ENCODE measurements at places on chromosomes 11 and 22.

DNA sequence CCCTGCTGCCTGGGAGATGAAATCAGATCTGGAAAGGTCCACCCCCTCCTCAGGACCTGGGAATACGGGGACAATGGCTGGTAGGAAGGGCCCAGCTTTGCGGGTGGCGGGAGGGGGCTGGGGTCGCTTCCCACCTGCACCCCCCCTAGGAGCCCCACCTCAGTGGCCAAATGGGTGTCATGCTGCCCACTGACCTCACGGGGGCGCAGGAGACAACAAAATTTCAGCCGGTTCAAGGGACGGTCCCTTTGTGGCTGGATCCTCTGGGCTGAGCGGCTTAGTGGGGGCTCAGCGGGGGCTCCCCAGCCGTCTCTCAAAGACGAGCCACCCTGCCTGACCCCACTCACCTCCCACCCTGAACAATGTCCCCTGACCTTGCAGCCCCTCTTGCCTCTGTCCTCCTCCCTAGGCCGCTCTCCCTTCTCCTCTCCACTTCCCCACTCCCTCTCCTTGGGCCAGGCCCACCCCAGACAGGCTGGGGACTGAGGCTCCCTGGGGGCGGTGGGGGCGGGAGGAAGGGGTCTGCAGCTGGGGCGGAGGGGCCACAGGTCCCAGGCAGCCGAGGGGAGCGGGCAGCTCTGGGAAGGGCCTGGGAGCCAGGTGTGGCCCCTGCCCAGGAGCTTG lies 39.3 kb upstream of the H19 start:
- DNase-seq, result no peak

GRCh38 chr22:28736301-28737155 lies 5.1 kb downstream of the CHEK2 start:
- no peak for DNase-seq

DNA sequence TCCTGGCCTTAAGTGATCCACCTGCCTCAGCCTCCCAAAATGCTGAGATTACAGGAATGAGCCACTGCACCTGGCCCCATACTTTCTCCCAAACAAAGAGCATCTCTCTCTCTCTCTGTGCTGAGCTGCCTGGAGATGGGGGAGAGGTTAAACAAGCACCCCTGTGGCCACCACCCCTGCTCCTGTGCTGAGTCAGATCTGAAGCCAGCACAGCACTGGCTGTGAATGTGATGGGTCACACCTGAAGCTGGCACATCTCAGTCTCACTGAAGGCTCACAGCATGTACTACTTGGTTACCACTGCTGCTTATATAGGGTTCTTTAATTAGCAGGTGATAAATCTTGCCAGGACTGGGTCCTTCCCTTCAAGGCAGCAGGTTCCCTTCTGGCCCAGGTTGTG lies 10.8 kb upstream of the WEE1 start:
- DNase-seq, result no peak

DNA sequence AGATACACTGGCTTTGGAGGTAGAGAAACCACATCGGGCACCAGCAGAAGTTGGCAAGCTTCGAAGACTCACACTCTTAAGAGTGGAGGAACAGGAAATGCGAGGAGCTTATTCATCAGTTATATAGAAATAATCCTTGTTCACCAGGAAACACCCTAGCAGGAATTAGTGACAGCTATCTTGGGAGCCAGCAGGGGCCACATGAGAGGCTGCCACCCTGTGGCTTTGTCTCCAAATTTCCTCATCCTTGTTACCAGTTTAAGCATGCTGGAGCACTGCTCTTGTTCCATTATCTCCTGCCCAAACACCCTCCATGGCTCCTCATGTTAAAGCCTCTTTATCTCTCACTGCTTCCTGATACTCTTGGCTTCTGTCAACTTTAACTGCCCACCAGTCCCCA lies 131.0 kb downstream of the PLEKHA7 start:
- DNase-seq, result no peak

GRCh38 chr11:58330861-58331260 lies 28.0 kb downstream of the OR5B17 start:
- DNase-seq, result no peak

GRCh38 chr11:119673759-119674336 lies 55.2 kb downstream of the NECTIN1 start:
- DNase-seq, result no peak

DNA sequence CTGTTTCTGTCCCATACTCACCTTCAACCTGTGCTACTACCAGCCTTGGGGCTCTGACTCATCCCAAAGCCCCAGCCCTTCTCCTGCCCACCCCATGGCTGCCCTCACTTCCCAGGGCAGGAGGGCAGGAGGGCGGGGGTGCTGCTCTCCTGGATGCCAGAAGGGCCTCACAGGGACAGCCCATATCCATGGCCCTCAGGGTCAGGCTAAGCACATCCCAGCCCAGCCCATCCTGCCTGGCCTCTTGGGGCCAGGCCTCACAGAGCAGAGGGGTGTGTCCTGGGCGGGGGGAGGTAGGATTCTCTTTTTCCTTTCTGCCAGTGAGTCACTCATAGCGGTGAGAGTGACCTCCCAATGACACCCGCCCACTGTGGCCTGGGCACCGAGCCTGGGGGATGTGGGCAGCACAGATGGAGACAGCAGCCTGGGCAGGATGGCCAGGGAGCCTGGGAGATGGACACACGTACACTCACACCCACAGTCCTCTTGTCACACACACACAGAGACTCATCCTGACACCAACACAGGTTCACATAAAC lies 2.4 kb downstream of the LTBP3 start:
- no peak for DNase-seq

DNA sequence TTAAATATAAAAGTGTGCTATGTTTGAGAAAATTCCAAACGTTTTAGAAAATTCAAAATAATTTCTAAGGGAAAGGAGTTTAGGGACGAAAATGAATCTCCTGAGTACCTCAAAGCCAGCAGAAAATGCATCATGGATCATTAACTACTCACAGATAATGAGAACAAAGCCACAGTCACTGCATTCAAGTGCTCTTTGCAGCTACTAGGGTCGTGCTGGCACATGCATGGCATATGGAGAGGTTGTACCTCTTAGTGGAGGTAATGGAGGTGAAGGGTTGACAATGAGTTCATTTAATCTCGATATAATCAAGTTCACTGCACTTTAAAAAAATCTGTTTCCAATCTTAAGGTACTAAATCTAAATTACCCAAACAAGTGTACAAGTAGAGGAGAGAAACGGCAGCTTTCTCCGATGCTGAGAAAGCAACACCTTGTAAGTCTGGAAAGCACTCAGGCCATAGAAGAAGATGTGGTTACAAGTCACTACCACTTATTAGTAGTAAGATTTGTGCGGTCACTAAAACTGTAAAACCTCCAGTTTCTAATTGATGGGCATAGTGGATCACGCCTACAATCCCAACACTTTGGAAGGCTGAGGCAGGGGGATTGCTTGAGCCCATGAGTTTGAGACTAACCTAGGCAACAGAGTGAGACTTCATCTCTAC lies 261.1 kb upstream of the ANO3 start:
- no peak for DNase-seq

DNA sequence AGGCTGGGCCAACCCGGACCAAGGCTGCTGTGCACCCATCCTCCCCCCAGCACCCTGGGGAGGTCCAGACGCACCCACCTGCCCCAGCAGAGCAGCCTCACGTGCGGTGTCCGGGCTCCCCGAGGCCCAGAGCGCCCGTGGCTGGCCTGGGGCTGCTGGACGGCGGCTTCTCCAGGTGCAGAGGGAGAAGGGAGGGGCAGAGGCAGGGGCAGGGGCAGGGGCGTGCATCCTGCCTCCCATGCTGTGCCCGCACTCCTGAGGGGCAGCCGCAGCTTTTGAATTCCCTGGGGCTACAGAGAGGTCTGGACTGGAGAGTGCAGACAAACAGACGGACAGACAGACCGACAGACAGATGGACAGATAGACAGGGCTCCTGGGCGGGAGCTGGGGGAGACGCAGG lies 83.6 kb upstream of the PRR5 start:
- no peak for DNase-seq

GRCh38 chr11:134482865-134483264 lies 70.8 kb upstream of the B3GAT1 start:
- no peak for DNase-seq

DNA sequence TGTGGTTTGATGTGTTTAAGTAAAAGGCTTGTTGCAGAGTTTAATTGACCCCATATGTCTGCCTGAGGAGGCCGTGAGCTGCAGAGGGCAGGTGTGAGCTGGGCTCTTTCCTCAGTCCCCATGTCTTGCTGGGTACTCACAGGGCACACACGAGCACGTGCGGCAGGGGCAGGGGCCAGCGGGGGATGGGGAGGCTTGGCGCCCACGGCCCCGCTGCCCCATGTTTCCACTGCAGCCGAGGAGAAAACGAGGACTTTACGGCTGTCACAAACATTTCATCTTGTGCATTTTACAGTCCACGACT lies 24.7 kb upstream of the CCDC188 start:
- DNase-seq, result no peak

DNA sequence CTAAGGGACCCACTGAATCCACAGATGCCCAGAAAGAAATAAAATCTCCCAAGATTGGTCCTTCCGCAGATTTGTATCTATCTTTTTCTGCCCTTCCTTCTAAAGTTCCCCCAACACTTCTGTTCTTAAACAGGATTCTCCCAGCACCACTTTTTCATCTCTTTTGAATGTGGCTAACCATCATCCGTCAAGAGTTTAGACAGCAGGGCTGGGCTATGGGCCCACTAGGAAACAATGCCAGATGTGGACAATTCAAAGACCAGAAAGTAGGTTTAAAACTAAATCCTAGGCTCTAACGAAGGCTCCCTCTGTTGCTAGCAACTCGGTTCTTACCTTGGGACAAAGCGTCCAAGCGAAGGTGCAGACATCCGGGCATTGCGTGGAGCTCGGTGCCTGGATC lies 100.0 kb downstream of the AMBRA1 start:
- DNase-seq, result no peak

- DNase-seq, result no peak
Measured at GRCh38 chr22:31876156-31876920, 68.0 kb upstream of the YWHAH start.

DNA sequence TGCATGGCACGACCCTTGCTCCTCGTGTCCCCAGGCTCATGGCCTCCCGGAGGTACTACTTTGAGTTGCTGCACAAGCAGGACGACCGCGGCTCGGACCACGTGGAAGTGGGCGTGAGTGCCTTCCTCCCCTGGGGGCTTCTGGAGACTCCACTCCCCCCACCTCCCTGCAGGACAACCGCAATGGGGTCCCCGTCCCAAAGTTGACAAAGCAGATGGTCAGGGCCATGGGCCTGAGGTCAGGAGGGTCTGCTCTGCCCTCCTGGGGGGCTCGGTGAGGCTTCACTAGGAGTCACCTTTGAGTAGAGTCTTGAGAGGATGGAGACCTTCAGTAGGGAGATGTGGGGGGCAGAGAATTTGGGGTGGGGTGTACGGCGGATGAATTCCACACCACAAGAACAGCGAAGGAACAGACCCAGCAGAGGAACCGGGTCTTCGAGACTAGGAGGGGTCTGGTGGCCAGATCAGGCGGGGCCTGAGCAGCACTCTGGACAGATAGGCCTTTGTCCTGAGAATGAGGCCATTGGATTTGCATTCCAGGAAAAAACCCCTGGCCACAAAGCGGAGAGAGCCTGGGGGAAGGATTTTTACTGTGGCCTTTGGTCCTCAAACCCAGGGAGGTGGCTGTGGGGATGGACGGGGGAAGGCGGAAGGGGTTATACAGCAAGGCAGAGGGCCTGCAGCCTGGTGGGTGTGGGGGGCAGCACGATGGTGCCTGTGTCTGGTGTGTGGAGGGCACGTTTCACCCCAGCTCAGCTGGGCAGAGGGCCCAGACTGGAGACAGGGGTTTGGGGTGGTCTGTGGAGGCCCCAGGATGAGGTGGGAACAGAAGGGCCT lies 4.6 kb downstream of the B4GALNT4 start:
- DNase-seq, result no peak

- no peak for DNase-seq
Measured at GRCh38 chr11:128181984-128182383, 405.4 kb downstream of the ETS1 start.

GRCh38 chr11:89168396-89168795 lies 9.3 kb upstream of the TYR start:
- DNase-seq, result no peak

DNA sequence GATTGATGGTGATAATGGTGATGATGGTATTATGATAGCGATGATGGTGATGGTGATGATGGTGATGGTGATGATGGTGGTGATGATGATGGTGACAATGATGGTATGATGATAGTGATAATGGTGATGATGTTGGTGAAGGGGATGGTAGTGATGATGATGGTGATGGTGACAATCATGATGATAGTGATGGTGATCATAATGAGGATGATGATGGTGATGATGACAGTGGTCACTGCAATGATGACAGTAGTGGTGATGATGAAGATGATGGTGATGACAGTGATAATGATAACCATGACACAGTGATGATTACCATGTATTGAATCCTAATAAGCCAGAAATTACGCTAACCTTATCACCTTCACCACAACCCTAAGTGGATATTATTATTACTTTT lies 128.2 kb downstream of the SHANK2 start:
- no peak for DNase-seq

DNA sequence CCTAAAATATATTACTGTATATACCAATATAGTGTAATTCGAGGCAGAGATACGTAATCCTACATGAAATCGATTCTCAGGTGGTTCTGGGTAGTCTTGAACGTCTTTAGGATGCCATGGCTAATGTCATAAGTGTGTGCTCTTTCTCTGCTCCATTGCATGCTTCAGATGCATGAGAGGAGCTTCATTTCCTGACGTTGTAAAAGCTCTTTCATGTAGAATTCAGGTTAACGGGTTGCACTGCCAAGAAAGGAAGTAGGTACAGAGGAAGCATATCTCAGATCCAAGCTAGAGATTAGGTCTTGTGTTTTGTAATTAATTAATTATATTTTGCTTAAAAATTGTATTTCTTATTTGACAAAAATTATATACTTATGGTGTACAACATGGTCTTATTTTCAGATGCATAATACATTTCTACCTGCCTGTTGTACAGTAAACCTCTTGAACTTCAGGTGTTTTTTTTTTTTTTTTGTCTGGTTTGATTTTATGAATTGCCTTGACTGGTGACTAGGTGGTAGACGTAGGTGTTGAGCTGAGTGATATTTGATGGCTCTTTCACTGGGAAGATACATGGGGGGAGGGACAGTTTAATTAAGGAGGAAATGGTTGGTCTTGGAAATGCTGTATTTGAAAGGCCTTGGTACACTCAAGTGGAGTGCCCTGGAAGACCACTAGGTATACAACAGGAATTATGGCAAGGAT lies 9.3 kb downstream of the NUP50 start:
- DNase-seq, result no peak

GRCh38 chr22:27051407-27051806 lies 394.0 kb downstream of the MIAT start:
- DNase-seq, result no peak

GRCh38 chr22:44305455-44305854 lies 7.3 kb downstream of the SHISAL1 start:
- no peak for DNase-seq

DNA sequence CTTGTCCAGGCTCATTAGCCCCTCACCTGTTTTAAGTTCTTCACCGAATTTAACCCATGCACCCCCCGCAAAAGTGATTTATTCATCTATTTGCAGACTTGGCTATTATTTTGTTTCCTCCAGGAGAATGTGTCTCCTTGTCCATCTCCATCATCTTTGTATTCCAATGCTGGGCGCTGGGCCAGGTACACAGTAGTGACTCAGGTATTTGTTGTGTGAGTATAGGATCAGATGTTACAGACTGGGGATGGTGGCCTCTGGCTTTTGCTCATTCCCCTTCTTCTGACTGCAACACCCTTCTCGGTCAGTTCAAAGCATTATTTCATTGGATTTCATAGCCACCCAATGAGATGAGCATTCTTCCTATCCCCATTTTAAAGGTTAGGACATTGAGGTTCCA lies 408.2 kb downstream of the MN1 start:
- DNase-seq, result no peak

- peak; percentile 78 for DNase-seq
Measured at GRCh38 chr11:45847911-45848316, 639 bp downstream of the CRY2 start.

- no peak for DNase-seq
Measured at GRCh38 chr11:128585498-128586238, 1.7 kb downstream of the ETS1 start.

Data from right atrium auricular region (tissue), 2 donors.